ENCODE measurements at places on chromosomes 2 and 18.

- no peak for DNase-seq
These were observed 69.8 kb upstream of the PPM1B start for GRCh38 chr2:44098891-44099290.

DNA sequence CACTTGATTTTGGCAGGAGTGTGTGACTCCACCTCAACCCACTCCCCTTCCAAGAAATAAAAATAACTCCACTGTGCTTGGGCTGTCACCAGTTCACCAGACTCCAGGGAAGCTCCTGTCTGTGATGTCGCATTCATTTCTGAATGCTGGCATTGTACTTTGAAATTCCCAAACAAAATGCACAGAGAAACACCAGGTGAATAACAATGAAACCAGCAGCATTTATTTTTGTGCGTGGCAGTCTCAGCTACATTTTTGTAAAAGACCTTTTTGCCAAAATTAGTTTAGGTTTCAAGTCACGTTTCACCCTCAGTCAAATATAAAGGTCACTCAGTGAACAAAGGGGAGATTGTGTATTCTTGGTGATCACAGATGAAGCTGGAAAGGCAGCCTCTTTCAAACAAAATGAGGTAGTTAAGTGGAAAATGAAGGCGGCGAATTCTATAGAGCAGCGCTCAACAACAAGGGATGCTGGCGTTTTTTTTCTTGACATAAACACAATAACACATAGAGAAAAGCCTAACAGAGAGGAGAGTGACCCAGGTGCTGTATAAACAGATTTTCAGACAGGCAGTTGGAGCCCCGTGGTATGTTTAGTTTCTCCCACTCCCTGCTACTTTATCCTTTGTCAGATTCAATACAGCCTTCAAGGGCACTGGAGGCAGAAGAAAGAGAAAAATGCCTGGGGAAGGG, 210.3 kb upstream of the GCFC2 start:
- no peak for DNase-seq

DNA sequence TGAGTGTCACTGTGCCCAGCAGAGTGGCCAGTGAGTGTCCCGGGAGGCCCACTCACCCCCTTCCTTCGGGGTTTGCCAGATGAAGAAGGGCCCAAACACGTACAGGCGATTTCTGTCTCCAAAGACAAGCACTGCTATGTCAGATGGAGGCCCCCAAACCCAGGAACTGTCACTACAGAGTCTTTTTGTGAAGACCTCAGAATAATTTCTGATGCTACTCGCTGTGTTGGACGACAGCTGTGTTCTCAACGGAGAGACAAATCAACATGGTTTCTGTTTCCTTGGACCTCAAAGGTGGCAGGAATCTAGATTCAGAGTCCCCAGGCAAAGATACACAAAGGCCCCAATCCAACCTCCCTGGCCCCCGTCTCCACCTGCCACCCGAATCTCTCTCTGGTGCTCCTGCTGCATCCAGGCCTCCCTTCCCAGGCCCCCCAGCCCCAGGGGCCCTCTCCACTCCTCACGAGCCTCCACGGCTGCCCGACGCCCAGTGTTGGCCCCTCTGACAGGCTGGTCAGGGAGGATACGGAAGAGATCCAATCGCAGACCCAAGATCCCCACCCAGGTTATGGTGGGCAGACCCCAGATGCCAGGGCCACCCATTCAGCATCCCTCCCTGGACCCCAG, 2.4 kb upstream of the GPR17 start:
- no peak for DNase-seq

GRCh38 chr2:116411211-116411610, 1403.3 kb upstream of the DDX18 start:
- no peak for DNase-seq

- DNase-seq: no peak
These were observed 46.7 kb downstream of the NDUFA10 start for GRCh38 chr2:239978411-239978810.
